ENCODE measurements at places on chromosomes 5 and 9.

DNA sequence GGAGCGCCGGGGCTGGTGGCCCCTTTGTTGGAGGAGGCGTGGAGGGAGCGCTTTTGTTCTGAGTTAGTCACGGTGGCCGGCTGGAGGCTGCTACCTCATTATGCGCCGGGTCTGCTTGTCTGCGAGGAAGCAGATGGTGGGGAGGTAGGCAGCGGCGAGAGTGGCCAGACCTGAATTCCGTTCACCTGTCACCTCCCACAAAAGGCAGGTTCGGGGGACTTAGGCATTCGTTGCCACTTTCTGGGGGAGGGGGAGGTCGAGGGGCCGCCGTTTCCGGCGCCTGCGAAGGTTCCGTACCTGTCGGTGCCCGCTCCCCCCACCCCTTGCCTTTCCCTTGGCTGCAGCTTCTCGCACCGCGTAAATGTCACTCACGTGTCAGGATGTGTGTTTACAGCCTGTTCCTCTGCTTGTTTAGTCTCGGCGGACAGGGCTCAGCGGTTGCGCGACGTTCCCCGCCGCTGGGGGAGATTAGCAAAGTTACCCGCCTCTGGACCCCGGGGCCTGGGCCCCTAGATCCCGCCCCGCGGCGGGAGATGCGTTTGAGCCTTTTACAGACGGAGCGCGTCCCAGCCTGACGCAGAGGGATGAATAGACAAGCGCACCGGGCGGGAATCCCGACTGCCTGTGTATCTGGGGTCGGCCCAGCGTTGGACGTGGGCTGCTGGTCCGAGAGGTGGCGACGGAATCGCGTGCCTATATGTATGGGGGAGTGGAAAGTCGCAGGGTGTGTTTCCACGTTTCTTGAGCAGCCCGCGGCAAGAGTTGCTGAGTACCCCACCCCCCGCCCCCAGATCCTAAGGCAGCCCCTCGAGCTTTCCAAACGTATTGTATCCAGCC is 2.7 kb upstream of the LHX2 start:
- DNase-seq = no peak

- no peak for DNase-seq
These were observed 59.2 kb downstream of the MEGF9 start for GRCh38 chr9:120655005-120655622.

DNA sequence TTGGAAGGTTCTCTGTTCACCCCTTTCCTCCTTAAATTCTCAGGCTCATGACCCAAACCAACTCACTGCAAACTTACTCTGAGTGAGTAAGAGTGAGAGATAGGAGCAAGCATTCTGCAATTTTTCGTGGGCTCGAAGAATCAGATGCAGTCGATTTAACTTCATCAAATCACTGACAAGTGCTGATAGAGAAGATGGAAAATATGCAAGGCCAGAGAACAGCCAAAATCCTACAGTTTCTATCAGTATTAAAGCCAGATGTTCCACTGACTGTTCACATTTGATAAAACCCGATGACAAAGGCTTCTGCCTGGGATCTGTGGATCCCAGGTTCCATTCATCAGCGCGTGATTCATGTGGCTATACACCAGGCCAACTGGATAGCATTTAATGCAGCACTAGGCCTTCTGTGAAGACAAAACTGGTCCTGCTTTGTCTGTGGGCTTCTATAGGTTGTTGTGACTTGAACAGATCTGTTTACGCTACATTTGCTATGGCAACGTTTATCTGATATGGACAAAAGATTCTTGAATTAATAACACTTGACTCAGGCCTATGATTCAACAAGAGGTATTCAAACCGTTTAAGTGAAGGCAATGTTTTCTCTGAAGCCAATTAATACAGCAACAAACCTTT is 251.2 kb downstream of the NFIB start:
- no peak for DNase-seq

DNA sequence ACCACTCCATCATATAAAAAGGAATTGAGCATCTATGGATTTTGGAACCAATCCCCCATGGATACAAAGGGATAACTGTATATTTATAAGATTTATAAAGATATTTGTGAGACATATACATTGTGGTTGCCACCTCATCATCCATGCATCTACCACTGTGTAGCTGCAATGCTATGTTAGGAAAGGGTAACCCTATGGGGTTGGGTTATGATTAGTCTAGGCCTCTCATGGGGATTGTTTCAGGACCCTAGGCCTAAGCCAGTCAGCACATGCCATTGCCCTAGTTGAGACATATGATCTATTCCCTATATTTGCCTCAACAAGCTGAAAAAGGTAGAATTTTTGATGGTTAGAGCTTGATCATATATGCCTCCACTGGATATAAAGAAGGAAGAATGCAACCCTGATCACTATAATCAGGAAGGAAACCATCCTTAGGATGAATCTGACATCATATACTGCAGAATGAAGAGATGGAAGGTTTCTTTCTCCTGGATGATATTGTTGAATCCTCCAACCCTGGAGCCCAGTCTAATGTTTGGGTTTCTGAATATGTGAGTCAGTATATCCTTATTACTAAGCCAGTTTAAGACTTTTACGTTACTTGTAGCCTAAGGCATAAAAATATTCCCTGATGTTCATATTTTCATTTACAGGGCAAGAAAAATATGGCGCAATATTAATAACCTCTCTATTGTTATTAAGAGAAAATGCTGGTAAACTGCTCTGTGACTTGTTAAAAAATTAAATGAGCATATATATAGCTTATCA is 94.2 kb downstream of the ADAMTS19 start:
- no peak for DNase-seq

- DNase-seq = no peak
These were observed 388.9 kb downstream of the HTR1A start for GRCh38 chr5:63573380-63573779.

GRCh38 chr9:69130456-69131441 is 43.3 kb upstream of the TJP2 start:
- DNase-seq = no peak

- peak; percentile 31 for DNase-seq
These were observed 334.7 kb downstream of the ACTL7B start for GRCh38 chr9:108521063-108521590.

DNA sequence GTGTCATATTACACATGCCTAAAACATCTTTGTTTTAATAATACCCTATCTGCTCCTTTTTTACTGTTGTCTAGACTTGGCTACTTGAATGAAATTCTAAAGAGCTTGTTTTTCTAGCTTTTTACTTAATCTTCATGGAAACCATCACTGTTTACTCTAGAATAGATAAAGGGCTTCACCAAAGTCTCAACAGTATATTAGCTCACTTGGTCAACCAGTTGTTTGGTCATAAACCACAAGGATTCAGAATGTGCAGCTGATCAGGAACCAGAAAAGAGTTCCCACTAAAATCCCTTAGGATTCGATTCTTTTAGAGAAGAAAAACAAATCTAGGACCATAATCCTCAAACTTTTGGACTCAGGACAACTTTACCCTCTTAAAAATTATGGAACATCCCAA is 38.0 kb downstream of the CDO1 start:
- no peak for DNase-seq

GRCh38 chr9:77769246-77769645 is 121.1 kb upstream of the GNA14 start:
- no peak for DNase-seq

- no peak for DNase-seq
These were observed 51.3 kb upstream of the FREM1 start for GRCh38 chr9:14961372-14962068.

DNA sequence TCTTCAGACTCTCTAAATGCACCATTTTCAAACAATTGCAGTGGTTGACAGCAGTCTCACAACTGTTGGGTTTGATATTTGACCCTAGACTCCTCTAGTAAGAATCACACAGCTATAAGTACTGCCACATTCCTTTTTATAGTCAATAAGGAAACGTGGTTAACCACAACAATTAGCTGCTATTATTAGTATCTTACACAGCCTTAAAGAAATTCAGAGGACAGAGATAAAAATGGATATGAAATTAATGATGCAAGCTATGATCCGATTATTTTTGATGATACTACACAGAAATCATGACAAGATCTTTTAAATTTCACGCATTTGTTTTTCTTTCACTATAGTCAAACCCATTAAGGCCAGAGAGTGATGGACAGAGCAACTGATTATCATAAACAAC is 288.6 kb upstream of the C9orf72 start:
- DNase-seq = no peak

- no peak for DNase-seq
These were observed 19.0 kb upstream of the N4BP3 start for GRCh38 chr5:178094345-178094744.

DNA sequence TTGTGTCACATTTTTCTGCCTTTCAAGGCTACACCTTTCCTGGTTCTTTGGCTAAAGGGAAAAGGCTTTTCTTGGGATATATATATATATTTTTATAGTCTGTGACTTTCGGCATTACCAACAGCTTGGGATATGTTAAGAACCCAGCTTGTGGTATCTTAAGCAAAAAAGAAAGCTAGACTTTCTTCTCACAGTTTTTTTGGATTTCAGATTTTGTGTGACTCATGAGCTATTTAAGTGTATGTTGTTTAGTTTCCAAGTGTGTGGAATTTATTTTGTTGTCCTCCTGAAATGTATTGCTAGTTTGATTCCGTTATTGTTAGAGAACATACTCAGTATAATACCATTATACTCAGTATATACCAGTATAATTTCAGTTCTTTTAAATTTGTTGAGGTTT is 64.8 kb downstream of the ERCC6L2 start:
- no peak for DNase-seq

DNA sequence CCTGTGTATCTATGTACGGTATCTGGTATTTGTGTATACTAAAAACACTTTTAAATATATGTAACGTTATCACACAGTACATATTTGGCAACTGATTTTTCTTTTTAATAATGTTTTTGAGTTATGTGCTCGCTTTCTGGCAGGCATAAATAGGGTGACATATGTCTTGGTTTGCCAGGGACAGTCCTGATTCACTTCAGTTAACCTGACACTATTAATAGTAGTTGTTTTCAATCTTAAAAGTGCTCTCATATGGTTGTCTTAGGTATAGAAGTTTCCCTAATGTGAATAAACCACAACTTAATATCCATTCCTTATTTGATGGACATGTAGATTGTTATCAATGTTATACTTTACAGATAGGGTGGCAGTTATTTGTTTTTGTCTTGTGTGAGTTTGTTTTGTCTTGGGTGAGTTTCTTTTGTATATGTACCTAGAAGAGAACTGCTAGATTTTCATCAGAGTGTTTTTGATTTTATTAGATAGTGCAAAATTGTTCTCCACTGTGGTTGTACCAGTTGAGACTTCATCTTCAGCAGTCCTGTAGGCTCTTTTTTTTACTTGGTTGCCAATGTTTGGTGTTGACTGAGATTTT is 7.9 kb downstream of the G3BP1 start:
- no peak for DNase-seq

GRCh38 chr9:122342323-122343050 is 28.3 kb upstream of the PTGS1 start:
- DNase-seq = no peak

- no peak for DNase-seq
These were observed 125.6 kb downstream of the RAB3C start for GRCh38 chr5:58708456-58708855.

GRCh38 chr9:94639061-94639998 is at the start of gene FBP1:
FBP1 (minus strand) TSS chr9:94639518; CDS start chr9:94639310, 208 bp downstream.
- DNase-seq = no peak

DNA sequence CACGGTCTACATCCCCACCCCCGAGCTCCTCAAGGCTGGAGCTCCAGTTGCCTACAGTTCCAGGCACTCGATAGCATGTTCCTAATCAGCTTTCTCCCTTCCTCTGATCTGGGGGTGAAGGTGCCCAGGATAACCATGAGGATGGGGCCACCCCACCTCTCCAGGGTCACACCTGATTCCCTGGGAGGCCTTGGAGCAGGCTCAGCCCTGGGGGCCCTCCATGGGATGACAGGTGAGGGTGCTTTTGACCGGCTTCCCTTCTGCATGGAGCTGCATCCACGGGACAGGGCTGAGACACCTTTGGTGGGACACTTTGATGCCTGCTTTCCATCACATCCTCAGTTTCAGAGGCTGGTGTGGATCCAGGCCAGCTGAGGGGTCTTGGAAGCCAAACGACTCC is 28.6 kb downstream of the GADD45G start:
- no peak for DNase-seq

- DNase-seq = no peak
These were observed 649.1 kb downstream of the BNC2 start for GRCh38 chr9:16221366-16221765.

DNA sequence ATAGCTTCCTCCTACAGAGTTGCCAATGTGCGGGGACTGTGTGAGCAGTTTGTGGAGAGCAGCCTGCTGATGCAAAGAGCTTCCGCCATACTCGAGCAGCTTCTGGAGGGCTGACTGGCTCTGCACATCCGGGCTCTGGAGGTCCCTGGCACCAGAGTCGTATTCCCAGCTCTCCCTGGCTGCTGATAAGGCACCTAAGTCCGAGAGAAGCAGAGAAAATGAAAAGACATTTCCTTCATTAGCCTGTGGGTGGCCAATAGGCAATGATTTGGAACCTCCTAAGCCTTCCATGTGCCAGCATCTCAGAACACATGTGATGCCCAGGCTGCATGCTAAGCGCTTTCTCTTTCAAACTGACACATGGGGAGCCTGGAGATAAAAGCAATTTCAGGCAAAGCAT is 94.3 kb downstream of the TSSK1B start:
- DNase-seq = no peak

GRCh38 chr9:111645806-111646205 is 14.7 kb downstream of the DNAJC25 start:
- no peak for DNase-seq

DNA sequence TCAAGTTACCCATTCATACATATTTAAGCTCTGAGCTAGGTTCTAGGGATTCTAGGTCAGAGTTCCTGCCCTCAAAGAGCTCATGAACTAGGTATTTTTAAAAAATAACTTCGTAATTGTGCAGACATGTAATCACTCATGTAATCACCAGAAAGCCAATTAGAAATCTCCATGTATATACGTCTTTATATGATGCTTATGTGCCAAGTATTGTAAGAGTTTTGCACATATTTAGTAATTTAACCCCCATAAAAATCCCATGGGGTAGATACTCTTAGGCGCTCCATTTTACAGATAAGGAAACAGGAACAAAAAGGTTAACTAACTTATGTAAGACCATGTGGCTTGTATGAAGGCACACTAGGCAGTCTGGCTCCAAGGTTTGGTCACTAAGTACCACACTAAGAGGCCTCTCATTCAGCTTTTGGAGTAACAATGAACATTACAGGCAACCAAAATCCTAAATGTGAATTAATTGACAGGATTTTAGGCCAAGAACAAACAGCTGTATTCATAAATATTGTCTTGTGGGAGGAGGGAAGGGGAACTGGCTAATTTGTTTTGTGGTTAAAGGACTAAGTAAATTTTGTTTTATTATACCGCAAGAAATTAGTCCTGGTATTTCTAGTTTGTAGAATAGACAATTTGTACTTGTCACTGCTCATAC is 1.7 kb upstream of the OTULINL start:
- DNase-seq = no peak

GRCh38 chr9:90770927-90771326 is 30.7 kb upstream of the SYK start:
- no peak for DNase-seq

- DNase-seq = no peak
These were observed 201.2 kb downstream of the GAPVD1 start for GRCh38 chr9:125462861-125463291.

DNA sequence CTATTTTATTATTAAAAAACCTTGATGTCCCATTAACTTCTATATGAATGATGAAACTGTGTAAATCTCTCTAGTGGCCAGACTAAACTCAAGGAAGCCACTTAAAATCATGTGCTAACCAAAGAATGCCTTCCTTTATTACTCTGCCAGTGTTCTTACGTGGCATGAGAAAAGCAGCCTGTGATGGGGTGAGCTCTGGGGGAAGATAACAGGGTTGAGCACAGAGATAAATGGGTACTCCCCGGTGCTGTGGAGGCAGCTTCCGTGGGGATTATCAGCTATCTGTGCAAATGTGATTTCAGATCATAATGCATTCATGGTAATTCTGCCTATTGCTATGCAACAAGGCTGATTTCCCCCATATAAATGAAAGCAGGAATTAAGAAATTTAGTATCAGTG is 181.3 kb downstream of the CAVIN4 start:
- DNase-seq = no peak
